Tibial nerve (tissue), 4 donors: ENCODE measurements at places on chromosomes 5 and 9.

DNA sequence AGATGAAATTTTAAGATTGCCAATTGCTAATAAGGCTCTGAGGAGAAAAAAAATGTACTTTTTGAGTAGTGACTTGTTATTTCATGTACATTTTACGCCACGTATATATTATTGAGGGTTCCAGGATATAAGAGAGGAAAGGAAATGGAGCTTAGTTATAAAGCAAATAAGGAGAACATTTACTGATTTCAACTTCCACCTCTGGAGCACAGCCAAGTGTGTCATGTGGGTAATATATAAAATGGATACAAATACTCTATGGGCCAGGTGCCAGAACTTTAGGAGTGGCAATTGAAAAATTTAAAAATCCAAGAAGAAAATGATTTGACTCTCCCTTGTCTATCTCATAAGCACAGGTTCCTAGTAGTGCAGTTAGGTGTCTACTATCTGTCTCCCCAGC is 45.0 kb upstream of the VLDLR start:
- DNase-seq: no peak

GRCh38 chr5:17805227-17805825 is 171.1 kb downstream of the TAF11L14 start:
- DNase-seq: no peak

DNA sequence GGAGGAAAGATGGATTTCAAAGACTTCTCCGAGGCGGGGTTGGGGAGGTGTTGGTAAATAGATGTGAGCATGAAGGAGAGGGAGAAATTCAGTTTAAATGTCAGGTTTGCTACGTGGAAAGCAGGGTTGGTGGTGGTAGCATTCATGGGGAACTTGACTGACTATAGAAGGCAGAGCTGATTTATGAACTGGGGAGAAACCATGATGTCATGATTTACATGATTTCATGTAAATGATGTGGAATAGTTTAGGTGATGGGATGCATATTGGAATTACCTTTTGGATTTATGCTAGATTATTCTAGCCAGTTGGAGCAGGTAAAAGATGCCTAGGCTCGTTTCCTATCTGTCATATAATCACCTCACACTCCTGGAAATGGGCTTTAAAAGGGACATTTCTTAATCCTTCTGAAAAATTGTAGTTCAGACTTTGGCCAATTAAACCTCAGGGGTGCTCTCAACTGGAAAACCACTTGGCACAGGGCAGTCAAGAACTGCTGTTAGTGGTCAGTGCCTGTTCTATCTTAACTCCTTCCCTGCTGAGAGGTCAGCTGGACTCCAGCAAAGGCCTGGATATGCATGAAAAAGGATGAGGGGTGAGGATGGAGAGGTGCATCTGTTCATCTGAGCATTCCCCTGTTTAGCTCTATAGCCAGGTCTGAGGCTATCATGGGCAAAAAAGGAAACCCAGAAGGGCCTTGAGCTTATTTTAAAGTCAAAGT is 50.1 kb upstream of the BASP1 start:
- no peak for DNase-seq

GRCh38 chr5:168779333-168779732 is 200.2 kb upstream of the PANK3 start:
- DNase-seq: no peak

GRCh38 chr5:96111080-96111756 is 149.6 kb upstream of the ELL2 start:
- DNase-seq: no peak

- no peak for DNase-seq
These were observed 579 bp upstream of the NTRK2 start for GRCh38 chr9:84669013-84669287.

DNA sequence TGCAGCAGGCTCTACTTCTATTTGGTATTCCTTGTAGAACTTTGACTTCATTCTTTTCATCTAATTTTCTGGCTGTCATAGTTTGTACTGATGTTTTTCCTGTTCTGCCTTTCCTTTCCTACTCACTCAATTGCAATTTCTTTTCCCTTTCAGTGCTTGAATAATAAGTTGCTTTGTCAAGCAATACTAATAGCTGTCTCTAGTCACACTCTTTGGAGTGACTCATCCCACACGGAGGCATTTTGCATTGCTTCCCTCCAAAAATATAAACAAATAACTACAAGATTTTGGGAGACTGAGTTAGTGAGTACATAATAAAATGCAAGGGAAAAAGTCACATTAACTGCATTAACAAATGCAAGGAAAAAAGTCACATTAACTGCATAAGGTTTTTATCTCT is 465.9 kb downstream of the CDH9 start:
- no peak for DNase-seq
